SJCRH30 (cell line): ENCODE measurements at places on chromosomes 13 and 19. TPM values are rescaled to one million over a fixed set of nuclear protein-coding genes. Genes with fewer than 3 reads are reported as not detected.

GRCh38 chr13:30052120-30052519 lies 201.7 kb upstream of the UBL3 start:
- no peak for DNase-seq

GRCh38 chr19:11279505-11280236 lies 16.3 kb upstream of the TSPAN16 start:
- no peak for DNase-seq

DNA sequence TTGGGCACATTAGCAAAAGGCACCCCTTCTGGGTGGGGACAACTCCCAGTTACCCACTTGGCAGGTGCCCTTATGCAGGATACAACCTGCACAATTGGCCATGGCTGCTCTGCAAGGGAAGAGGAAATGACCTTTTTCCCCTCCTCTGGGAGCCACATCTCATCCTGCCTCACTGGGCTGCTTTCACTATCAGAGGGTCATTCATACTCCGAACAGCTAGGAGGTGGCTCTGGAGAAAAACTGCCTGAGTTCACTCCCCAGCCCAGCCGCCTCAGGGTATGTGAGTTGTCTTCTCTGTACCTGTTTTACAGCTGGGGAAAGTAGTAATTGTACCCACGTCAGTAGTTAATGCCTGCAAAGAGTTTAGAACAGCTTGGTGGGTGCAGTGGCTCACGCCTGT lies 7.1 kb upstream of the ACTN4 start:
- DNase-seq = no peak

- no peak for DNase-seq
Observed at GRCh38 chr19:11136400-11137101, 19.0 kb downstream of the SPC24 start.

DNA sequence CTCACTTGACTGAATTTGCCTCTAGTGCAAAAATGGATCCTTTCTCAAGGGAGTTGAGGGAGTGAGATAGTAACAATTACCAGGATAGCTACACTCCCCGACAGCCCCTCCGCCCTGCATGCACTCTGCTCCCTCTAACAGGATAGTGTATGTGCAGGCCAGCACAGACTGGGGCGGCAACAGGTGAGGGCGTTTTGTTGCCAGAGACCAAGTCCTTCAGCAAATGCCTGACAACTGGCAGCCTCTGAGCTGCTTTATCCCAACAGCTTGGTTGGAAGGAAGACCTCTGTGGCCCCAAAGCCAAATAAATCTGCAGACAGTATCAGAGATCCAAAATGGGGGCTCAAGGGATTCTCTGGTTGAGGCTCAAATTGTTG lies 86.6 kb downstream of the SLC7A1 start:
- DNase-seq = no peak

DNA sequence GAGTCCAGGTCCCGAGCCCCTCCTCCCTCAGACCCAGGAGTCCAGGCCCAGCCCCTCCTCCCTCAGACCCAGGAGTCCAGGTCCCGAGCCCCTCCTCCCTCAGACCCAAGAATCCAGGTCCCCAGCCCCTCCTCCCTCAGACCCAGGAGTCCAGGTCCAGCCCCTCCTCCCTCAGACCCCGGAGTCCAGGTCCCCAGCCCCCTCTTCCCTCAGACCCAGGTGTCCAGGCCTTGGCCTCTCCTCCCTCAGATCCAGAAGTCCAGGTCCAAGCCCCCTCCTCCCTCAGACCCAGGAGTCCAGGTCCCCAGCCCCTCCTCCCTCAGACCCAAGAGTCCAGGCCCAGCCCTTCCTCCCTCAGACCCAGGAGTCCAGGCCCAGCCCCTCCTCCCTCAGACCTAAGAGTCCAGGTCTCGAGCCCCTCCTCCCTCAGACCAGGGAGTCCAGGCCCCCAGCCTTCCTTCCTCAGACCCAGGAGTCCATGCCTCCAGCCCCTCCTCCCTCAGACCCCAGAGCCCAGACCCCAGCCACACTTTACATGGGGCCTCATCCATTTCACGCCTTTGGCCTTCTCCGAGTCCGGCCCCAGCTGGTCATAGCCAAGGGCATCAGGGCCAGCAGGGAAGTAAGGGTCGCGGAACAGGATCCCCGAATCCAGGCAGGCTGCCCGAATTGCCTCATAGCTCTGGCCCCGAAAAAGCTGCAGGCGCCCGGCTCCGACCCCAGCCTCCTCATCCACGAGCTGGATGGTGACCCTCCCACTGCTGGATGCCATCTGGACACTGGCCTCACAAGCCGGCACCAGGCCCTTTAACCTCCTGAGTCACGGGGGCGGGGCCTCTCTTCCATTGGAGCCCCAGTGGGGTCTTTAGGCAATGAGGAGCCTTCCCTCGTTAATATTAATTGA lies 628 bp downstream of the CAPN12 start:
- no peak for DNase-seq

DNA sequence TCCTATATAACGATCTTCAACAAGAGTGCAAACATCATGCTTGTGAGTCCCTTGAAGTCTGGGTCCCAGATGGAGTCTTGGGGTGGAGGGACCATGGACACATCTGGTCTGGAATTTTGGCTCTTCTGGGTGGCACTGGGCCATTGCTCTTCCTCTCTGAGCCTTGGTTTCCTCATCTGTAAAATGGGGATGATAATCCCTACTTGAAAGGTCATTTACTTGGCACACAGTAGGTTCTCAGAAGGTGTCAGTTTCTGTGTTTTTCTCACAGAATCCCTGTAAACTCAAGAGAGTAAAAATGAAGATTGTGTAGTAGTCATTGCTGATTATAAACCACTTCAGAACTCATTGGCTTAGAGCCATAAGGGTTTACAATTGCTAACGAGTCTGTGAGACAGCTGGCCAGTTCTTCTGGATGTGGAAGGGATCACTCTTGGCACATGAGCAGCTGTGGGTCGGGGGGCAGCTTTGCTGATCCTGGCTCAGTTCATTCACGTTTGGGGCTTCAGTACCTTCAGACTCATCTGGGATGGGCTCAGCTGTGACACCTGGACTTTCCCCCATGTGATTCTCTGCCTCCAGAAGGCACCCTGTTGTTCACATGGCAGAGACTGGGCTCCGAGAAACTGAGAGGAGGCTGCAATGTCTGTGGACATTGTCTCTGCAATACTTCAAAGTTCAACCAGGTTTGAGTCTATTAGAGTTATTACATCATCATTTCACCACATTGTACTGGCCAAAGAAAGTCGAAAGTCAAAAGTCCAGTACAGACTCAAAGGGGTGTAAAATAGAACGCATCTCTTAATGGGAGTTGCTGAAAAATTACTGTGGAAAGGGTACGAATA lies 7.8 kb downstream of the CYP4F12 start:
- no peak for DNase-seq

THSD1 gene
- 9.9 and 12.2 TPM in 2 replicates for total RNA-seq

- no peak for DNase-seq
Observed at GRCh38 chr19:15507068-15508034, 974 bp upstream of the CYP4F22 start.

MARK4 gene
- total RNA-seq = 16.5 and 16.8 TPM in 2 replicates

DNA sequence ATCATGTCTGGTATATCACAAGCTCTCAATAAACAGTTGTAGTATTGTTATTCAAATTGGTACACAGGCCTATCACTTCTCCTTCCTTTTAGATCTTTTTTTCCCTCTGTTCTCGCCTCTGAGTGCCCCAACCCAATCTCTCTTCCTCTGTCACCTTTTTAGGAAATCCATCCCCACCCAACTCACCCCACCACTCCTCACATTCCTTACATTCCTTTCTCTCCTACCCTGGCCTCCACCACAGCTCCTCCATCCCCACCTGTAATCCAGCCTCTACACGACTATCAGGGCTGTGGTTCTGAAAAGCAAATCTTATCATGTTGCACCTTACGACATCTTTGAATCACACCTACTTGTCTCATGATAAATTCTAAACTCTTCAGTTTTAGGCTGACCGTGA lies 545.4 kb upstream of the GPC6 start:
- no peak for DNase-seq

FCGBP gene
- 16.4 and 16.7 TPM in 2 replicates for total RNA-seq

CGB3 gene
- total RNA-seq = not detected in 2 replicates

GRCh38 chr19:29381353-29382203 lies 144.2 kb upstream of the VSTM2B start:
- no peak for DNase-seq

NPAS1 gene
- total RNA-seq = not detected in 2 replicates

DNA sequence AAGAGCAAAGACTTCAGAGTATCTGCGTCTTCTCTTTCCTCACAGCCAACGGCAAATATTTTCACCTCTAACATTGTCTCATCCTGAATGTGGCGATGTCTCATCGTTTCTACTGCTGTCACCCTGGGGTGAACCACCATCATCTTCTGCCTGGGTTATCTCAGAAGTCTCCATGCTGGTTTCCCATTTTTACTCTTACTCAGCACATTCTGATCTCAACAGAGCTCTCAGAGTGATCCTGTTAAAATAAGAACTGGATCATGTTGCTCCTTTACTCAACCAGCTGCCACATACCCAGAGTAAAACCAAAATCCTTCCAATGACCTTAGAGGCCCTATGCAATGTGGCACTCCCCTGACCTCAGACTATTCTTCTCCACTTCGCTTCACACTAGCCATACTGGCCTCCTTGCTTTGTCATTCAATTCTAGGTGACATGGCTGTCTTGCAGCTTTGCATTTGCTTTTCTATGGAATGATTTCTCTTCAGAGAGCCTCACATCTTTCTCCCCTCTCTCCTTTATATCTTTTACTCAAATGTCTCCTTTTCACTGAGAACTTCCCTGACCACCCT lies 7.8 kb upstream of the OLFM4 start:
- DNase-seq = no peak

DNA sequence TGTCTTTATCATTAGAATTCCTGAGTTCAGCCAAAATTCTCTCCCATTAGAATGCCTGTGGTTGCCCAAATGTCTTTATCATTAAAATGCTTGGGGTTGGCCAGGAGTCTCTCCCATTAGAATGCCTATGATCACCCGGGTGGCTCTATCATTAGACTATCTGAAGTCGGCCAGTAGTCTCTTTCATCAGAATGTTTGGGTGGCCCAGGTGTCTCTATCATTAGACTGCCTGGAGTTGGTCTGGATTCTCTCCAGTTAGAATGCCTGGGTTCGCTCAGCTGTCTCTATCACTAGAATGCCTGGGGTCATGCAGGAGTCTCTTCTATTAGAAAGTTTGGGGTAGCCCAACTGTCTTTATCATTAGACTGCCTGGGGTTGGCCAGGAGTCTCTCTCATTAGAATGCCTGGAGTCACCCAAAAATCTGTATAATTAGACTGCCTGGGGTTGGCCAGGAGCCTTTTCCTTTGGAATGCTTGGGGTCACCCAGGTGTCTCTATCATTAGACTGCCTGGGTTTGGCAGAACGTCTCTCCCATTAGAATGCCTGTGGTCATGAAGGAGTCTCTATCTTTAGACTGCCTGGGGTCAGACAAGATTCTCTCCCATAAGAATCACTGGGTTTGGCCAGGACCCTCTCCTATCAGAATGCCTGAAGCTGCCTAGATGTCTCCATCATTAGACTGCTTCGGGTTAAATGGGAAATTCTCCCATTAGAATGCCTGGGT lies 1478.3 kb downstream of the UQCRFS1 start:
- no peak for DNase-seq

DNA sequence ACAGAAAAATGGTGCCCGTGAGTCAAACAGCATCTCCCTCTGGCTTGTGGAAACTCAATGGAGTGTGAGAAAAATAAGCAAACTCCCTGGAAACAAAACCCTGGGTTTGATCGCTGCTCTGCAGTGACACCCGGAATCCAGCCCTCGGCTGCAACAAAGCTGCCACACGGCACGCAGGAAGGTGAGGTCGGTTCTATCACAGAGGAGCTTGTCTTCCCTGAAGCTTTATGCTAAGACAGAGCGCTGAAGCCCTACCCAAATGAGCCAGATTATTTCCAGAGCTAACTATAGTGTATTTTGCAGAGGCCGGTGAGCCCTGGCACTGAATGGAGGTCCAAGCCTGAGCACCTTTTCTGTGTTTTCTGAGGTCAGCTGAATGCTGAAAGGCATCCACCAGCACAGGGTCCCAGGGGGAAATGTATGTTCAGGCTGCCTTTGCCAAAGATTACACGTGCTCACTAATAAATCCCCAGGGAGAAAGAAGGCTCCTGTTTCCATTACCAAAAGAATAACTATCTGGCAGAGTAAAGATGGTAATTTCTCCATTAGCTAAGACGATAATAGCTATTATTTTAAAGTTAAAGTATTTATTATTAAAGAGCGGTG lies 77.8 kb downstream of the TSHZ3 start:
- no peak for DNase-seq

ZNF701 gene
- total RNA-seq = 13.7 and 14.8 TPM in 2 replicates
